Right ventricle myocardium superior (tissue), 1 donor: ENCODE measurements at places on chromosomes 6 and 20. TPM values are rescaled to one million over a fixed set of nuclear protein-coding genes. Genes with fewer than 3 reads are reported as not detected.

- DNase-seq: no peak
Observed at GRCh38 chr20:57595041-57596030, 24.9 kb downstream of the ZBP1 start.

- DNase-seq: no peak
Observed at GRCh38 chr6:40779409-40779808, 192.2 kb upstream of the LRFN2 start.

GRCh38 chr20:21433329-21433890 is 36.1 kb upstream of the NKX2-4 start:
- DNase-seq: no peak

DNA sequence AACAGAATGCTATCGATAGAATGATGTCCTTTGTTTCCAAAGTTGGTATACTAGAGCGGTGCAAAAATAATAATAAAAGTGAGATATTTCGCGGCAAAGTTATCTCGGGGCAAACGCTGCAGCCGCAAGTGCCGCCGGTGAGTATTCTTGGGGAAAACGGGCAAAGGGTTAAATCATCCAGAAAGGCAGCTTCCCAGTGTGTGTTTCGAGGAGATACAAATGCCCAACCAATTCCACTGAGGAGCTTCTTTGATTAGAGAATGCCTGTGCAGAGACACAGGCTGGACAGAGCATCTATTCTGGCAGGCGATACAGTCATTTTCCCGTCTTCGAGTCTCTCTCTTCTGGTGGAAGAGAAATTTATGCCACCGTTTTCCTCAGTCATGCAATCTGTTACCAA is 58.0 kb upstream of the MPC1 start:
- no peak for DNase-seq

The TPD52L1 gene
- 43.5 TPM for total RNA-seq

DNA sequence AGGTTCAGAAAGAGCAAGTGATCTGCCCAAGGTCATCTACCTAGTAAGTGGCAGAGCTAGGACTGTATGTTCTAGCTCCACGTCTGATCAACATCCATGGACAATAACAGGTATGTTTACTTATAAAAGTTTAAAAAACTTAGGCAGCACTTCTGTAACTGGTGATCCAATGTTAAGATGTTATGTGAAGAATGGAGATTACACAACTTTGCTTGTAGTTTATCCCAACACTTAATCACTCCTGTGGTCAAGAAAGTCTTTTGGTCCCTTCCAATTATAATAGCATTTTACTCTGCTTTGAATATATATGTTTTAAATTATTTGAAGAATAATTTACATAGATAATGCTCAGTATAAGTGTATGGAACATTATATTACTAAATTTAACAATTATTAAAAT is 4.8 kb downstream of the FBXO30 start:
- no peak for DNase-seq

The SLC17A1 gene
- total RNA-seq: not detected

- DNase-seq: no peak
Observed at GRCh38 chr6:101516578-101516977, 123.1 kb downstream of the GRIK2 start.

DNA sequence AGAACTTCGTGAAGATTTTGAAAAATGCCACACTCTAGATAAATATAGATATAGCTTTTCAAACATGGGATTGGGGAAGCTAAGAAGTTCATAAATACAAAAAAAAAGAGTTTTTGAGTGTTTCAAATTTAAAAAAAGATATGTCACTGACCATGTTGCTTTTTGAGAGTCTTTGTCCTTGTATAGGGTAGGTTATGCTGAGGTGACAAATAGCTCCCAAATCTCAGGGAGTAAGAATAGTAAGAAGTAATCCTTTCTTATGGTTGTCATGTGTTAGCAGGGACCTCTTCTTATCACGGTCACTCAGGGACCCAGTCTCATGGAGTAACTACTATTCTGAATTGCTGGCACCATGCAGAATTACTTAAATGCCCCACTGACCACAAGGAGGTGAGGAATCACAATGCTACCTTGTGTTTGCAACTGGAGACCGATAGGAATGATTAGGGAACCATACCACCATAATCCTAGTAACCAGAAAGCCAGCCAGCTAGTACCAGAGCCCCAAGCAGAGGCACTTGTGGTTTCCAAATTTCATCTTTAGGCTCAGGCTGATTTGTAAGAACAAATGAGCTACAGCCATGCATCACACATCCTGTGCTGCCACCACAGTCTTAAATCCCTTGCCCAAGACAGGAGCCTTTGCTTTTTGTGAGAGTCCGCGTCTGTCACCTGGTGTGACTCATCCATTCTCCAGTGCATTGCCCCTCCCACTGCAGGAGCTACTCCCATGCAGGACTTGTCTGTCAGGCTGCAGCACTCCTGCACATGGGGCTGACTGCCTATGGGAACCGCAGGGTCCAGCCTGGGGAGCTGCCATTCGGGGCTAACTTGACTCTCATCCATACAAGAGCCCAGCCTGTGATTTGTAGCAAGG is 42.4 kb upstream of the ADGRF4 start:
- no peak for DNase-seq

DNA sequence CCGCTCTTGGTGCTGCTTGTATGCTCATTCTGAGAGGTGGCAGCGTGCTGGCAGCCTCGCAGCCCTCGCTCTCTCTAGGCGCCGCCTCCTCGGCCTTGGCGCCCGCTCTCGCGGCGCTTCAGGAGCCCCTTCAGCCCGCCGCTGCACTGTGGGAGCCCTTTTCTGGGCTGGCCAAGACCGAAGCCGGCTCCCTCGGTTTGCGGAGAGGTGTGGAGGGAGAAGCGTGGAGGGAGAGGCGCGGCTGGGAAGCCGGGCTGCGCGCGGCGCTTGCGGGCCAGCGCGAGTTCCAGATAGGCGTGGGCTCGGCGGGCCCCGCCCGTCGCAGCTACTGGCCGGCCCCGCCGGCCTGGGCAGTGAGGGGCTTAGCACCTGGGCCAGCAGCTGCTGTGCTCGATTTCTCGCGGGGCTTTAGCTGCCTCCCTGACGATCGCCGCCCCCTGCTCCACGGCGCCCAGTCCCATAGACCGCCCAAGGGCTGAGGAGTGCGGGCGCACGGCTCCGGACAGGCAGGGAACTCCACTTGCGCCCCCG is 19.5 kb upstream of the FAM8A1 start:
- peak; percentile 67 for DNase-seq

- no peak for DNase-seq
Observed at GRCh38 chr20:38186788-38187221, 21.7 kb upstream of the TGM2 start.

The DUSP15 gene
- total RNA-seq: 2.5 TPM

DNA sequence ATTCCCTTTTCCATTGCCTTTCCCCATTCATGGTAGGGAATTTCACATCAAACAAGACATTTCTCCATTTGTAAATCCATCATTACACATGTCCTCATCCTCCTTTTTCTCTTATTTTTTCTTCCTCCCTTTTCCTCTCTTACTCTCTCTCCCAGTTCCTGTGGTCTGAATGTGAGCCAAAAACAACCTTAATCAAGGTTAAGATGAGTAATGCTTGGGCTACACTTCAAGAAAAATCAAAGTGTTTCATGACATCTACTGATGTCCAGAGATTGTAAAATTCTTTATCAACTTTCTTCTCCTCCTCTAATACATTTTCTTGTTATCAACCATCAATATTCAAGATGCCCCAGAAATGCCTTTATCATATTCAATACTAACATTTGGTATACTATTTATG is 208.0 kb upstream of the PRND start:
- DNase-seq: no peak

GRCh38 chr20:45695496-45695895 is 6.3 kb upstream of the WFDC13 start:
- no peak for DNase-seq

GRCh38 chr6:166750108-166750793 is 123.2 kb upstream of the RPS6KA2 start:
- DNase-seq: no peak

The BMP6 gene
- 2.6 TPM for total RNA-seq

GRCh38 chr6:70601014-70601413 is 34.3 kb downstream of the SDHAF4 start:
- no peak for DNase-seq

- no peak for DNase-seq
Observed at GRCh38 chr20:20443504-20443903, 75.6 kb downstream of the INSM1 start.

GRCh38 chr6:125598422-125598821 is 151.0 kb upstream of the HEY2 start:
- peak; percentile 67 for DNase-seq

The TP53INP2 gene
- 108 TPM for total RNA-seq

GRCh38 chr6:19759117-19759880 is 77.9 kb upstream of the ID4 start:
- no peak for DNase-seq

The STMND1 gene
- not detected for total RNA-seq

The FBXL4 gene
- 17.3 TPM for total RNA-seq
